Activated T-helper 1 cell treated with anti-CD3 and anti-CD28 coated beads, Interleukin-12 subunit alpha, Interleukin-12 subunit beta, Interleukin-2, Interleukin-4 antibody, amounts not matched to agents 30 ng/mL and 10 ng/mL and 1 ng/mL, durations not matched to agents 14 hours and 24 hours and 36 hours (primary cell): ENCODE measurements at places on chromosomes 5 and 9. TPM values are rescaled to one million over a fixed set of nuclear protein-coding genes. Genes with fewer than 3 reads are reported as not detected.

Gene LMX1B
- not detected in 2 replicates for total RNA-seq

DNA sequence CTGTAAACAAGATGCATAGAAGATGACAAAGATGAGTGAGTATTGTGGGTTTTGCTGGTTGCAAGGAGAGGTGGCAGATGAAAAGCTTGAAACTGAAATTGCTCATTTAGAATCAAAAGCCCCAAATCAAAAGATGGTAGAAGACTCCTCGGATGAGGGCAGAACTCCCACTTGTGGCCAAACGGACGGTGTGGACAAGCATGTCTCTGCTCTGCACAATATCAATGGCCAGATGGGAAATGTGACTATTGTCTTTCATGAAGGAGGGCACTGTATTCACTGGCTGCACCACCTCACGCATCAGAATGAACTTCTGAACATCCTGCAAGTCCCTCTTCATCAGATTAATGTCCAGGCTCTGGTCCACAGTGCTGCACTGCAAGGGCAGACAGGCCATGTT lies 541.7 kb downstream of the MTRR start:
- DNase-seq = no peak

DNA sequence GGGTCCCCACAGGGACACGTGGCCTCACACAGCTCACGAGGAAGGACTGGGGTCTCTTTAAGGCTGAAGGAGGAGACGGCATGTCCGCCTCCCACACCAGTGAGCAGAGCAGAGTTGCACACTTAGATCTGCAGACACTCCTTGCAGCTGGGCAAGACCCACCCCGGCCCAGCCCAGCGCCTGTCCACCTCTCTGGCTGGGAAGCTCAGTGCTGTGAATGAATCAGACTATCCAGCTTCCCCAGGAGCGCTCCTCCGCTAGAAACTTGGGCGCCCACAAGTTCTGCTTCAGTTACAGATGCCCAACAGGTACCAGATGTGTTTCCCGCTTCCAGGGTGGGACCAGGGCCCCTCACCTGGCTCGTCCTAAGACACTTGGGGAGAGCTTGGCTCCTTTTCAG lies 78.9 kb downstream of the NSUN2 start:
- DNase-seq = no peak

GRCh38 chr9:129322641-129323375 lies 144.7 kb upstream of the IER5L start:
- DNase-seq = no peak

- no peak for DNase-seq
These were observed 130.7 kb upstream of the NTRK2 start for GRCh38 chr9:84538879-84539278.

GRCh38 chr5:93250424-93250823 lies 330.6 kb downstream of the NR2F1-AS1 start:
- DNase-seq = no peak

DNA sequence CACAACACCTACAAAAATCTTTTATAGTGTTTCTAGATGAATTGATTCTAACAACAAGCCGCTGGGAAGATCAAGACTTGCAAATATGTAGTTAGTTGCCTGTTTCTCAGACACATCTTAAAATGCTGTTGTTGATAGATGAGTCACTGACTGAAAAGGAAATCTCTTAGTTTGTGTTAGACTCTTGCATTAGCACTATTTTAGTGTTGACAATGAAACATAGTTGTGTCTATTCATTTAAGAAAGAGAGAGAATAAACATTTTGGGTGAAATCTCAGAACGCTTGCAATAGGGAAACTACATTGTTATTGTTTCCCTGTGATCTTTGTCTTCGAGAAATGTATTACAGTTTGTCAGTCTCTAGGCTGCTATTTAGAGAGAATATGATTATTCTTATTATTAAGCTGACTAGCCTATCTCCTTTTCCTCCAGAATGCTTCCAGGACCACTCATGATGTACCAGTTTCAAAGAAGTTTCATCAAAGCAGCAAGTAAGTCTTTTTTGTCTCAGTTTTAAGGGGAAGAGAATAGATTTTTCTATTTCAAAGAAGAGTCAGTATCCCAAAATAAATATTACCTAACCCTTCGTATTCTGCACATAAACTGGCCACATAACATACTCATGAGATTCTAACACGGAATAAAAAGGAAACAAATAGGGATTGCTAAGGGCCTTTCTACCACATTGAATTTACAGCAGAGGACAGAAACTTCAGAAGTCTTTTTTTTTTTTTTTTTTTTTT lies 285.6 kb downstream of the ARHGAP26 start:
- no peak for DNase-seq

Gene ADGRD2
- not detected in 2 replicates for total RNA-seq

DNA sequence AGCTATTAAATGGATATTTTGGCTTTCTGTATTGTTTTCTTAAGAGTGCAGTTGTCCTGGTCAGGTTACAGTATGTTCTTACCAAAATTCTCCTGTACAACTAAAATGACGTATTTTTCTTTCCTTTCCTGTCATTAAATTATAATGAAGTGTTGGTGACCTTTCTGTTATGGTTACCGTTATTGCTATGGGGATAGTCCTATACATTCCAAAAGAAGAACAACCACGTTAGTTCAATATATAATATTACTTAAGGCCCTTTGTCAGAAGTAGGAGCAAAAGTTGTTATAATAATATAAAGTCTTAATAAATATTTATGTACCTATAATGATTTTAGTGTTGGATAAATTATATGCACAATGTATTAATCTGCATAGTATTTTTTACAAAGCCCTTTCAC lies 82.4 kb upstream of the NREP start:
- no peak for DNase-seq

Gene NAIF1
- total RNA-seq = 11.5 and 12.2 TPM in 2 replicates

Gene RETREG1
- total RNA-seq = 22.4 and 22.5 TPM in 2 replicates

- DNase-seq = no peak
These were observed 8.4 kb downstream of the ECM2 start for GRCh38 chr9:92527291-92527828.

GRCh38 chr5:112886975-112887374 lies 25.9 kb downstream of the SRP19 start:
- DNase-seq = no peak

- no peak for DNase-seq
These were observed 42.8 kb downstream of the ACO1 start for GRCh38 chr9:32427111-32427873.

Gene ARL14EPL
- total RNA-seq = not detected in 2 replicates

DNA sequence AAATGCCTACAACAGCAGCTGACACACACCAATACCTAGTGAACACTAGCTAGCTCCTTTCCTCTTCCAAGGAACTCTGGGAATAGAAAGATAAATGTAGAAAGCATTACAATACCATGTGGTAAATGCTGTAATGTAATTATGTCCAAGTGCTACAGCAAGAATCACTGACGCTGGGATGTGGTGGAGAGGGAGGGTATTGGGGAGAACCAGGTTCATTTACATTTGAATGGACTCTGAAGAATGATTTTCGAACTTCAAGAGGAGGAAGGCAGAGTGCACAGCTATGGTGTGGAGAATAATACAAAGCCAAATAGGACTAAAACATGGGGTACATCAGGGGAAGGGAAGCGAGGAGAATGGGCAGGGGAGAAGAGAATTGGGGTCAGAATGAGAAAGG lies 158.0 kb downstream of the CDK5RAP2 start:
- no peak for DNase-seq

GRCh38 chr9:18263377-18263776 lies 210.6 kb upstream of the ADAMTSL1 start:
- no peak for DNase-seq

DNA sequence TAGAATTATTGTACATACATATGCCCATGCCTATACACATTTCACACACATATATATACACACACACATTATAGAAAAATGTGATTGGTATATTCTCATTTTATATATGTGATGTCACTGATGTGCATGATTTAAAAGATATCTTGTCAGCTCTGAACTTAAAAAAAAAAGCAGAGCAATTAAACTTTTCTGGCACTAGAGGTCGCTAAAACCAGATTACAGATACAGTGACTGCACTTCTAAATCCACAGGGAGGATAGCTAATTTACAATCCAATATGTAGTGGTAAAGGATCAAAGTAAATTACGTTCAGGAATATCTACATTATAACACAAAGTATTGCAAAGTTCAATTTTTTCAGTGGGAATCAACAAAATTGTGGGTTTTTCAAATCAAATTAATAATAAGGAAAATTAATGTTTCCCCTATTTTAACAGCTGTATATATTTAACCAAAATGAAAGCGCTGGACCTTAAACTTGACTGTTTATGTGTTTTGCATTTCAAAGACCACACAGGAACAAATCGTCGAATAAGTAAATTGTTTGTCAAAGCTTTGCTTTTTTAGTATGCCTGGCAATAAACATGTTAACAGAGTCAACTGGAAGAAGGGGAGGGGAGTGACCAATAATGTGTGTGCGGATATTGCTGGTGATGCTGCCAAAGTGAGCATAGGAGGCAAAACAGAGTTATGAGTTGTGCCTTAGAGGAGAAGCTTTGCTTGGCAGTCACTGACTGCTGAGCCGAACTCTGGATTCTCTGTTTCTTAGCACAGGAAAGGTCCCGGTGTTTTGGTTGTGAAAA lies 1201.4 kb upstream of the C9orf72 start:
- DNase-seq = no peak

Gene GRIA1
- total RNA-seq = not detected in 2 replicates

Gene FBP2
- not detected in 2 replicates for total RNA-seq

DNA sequence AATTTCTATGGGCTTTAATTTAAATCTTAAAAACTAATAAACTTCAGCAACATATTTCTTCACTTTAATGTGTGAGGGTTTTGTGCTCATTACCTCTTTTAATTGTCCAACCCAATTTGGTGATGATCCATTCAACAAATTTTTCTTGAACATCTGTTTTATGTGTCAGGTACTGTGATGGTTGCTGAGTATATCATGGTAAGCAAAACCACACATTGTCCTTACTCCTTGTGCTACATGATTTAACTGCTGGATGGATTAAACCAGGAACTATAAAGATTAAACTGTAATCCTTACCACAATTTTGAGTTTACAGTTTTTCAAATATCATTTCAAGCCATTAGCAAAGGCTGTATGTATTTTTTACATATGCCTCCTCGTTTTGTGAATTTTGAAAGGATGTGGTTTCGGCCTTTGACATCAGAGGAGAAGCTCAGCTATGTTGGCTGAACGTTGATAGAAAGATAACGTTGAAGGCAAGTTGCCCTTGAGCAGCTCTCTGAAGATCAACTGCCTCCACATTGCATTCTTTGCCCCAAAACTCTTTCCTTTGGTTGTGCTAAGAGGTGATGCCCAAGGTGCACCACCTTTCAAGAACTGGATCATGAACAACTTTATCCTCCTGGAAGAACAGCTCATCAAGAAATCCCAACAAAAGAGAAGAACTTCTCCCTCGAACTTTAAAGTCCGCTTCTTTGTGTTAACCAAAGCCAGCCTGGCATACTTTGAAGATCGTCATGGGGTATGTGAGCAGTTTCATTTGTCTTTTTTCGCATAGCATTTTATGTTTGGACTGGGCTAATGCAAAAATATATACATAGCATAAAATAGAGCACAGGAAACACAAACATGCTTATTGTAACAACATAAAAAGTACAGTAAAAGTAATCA lies at the start of gene ITK:
TSS of gene ITK (plus strand) at position 467 of the 891 bp plus-strand sequence. CDS start at position 605, 138 bp downstream.
- DNase-seq = peak; percentile 52

DNA sequence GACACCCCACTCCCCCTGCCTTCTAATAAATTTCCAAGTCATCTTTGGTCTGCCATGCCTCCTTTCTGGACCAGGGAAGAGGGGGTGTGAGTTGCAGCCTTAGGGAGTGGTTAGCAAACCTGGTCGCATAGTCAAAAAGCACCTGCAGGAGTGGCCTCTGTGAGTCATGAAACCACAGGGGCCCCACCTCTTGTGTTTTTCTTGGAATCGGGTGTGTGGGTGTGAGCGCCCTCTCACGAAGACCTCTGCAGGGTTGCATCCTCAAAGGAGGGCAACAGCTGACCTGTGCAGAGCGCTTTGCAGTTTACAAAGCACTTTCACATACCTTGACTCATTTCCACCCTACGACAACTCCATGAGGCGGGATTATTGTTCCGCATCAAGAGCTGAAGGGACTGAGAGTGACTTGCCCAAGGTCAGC lies 36.8 kb upstream of the TEX48 start:
- peak; percentile 94 for DNase-seq

GRCh38 chr5:71586052-71586940 lies 844 bp upstream of the MCCC2 start:
- no peak for DNase-seq

Gene ADAMTS6
- 0.86 and 1.3 TPM in 2 replicates for total RNA-seq

Gene PCDHA9
- total RNA-seq = not detected in 2 replicates

DNA sequence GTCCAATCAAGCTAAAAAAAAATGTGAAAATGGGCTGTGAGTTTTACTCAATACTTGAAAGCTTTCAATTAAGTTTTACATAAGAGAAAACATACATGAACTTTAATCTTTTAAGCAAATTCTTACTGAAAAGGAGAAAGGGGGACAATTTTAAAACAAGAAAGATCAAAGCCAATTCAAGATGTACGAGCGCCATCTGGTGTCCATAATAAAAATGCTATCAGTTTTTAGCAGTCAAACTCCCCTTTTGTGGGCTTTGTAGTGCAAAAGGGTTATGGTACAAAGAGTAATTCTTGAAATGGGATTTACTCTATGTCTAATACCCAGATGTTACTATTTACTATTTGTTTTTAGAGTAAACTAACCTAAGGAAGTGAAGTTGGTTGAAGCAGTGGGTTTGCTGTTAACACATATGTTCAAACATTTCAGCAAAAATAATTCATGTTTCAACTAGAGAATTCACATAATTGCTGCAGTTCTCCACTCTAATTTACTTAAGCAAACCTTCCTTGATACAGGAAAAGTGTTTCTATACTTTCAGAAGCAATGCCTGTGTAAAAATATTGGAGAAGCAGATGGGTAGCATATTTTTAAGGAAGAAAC lies 228.2 kb upstream of the TYRP1 start:
- DNase-seq = no peak

Gene SCAI
- 10.0 and 11.7 TPM in 2 replicates for total RNA-seq

- no peak for DNase-seq
These were observed 29.6 kb upstream of the ASTN2 start for GRCh38 chr9:117444501-117444900.

- no peak for DNase-seq
These were observed 42.7 kb downstream of the NR3C1 start for GRCh38 chr5:143360755-143361154.

Gene GRXCR2
- total RNA-seq = not detected in 2 replicates

GRCh38 chr5:171989276-171989675 lies 17.2 kb downstream of the FBXW11 start:
- DNase-seq = no peak

DNA sequence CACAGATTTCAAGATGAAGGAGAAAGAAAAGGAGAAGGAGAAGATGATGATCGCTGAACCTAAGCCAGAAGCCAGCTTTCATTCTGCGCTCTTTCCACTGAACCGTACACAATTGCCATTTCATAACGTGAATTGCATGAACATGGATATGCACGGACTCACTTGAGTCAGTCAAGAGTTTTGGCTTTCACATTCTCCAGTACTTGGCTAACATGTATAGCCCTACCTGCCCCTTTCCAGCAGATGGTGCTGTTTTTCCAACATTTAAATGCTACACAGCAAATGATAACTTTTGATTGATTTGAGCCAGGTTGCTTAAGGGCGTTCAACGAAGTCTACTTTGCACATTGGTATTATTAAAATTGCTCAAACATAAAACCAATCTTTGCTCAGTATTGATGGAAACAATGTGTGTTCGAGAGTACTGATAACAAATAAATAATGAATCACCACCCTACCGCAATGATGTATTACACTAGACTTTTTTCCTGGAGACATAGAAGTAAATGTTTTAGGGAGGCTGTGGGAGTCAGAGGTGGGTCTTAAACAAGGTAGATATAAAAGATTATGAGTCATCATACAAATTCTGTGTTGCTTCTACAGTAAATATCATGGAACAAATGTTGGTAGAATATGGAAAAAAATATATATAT lies 196.4 kb downstream of the TRPM3 start:
- no peak for DNase-seq

- no peak for DNase-seq
These were observed 28.5 kb downstream of the COL5A1 start for GRCh38 chr9:134670042-134670525.

- no peak for DNase-seq
These were observed 50.5 kb downstream of the PSD2 start for GRCh38 chr5:139845846-139846681.
